Stimulated activated CD4-positive, alpha-beta T cell treated with anti-CD3 and anti-CD28 coated beads, Interleukin-15, amount 100 ng/mL, for 1 hour (primary cell): ENCODE measurements at places on chromosomes 6 and 20.

GRCh38 chr20:44104798-44105517 lies 82.0 kb downstream of the JPH2 start:
- DNase-seq: no peak

GRCh38 chr20:9397928-9398327 lies 116.5 kb upstream of the LAMP5 start:
- no peak for DNase-seq

DNA sequence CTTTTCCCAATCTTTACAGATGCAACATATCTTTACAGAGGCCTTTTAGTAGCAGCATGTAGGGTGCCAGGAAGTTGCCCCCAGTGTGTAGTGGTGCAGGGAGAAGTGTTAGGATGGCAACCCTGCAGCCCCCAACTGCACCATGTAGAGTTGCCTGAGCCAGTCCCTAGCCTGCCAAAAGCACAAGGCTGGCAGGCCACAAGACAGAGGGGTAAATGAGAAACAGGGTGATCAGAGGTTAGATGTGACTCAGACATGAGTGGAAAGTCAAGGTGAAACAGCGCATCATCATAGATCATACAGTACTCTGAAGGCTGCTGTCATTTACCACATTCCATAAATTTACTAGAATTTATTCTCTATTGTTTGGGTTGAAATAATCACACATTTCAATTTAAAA lies 467.5 kb downstream of the PRKN start:
- no peak for DNase-seq

DNA sequence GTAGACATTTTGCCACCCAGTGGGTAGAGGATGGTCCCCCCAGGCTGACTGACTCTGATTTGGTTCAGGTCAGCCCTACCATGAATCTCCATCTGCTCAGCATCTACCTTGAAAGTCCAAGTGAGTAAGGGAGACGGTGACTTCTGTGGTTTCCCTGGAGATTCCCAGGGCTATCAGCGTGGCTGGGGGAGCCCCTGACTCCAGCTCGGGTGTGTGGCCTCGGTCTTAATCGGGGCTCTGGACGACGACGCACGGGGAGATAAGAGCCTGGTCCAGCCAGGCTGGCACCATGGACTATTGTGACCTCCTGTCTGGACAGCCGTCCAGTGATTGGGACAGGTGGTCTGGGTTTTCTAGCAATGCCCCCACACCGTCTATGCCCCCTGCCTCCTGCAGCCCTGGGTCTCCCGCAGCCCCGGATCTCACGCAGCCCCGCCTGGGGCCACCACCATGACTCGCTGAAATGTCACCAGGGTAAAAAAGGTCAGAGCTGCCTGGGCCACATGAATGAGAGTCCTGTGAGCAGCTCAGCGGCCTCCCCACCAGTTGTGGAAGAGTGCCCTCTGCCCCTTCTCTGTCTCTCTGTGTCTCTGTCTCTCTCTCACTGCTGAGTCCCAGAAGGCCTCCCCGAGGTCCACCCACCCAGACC lies 47.1 kb upstream of the GATA5 start:
- no peak for DNase-seq

GRCh38 chr20:31842471-31843157 lies 2.8 kb downstream of the FOXS1 start:
- no peak for DNase-seq
